ENCODE measurements at places on chromosomes 12 and 14.

DNA sequence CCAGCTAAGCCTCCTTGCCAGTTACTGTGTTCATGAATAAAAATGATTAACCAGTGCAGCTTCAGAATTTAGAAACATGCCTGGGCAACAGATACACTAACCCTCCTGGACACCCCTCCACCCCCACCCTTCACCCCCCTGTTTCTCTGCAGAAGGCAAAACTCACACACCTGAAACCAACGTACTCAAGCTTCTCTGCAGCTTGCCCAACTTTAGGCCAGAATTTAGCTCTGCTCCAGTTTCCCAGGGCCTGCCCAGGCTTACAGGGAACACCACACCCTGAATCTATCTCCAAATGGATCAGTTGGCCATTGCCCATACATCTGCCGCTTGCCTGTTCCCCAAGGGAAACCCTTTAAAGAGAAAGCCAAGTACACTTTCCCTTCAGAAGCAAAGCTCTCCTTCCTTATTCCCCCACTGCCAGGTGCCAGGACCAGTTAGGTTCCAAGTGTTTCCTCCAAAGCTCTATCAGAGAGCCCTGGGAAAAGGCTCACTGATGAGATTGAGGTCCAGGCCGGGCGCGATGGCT lies 1.8 kb upstream of the SPPL3 start:
- DNase-seq, result no peak

- DNase-seq, result no peak
These were observed 113.6 kb downstream of the NUAK1 start for GRCh38 chr12:106025129-106025528.

GRCh38 chr12:65779091-65779642 lies 45.1 kb upstream of the HMGA2 start:
- DNase-seq, result no peak

GRCh38 chr12:84638811-84639368 lies 273.7 kb downstream of the SLC6A15 start:
- DNase-seq, result no peak

DNA sequence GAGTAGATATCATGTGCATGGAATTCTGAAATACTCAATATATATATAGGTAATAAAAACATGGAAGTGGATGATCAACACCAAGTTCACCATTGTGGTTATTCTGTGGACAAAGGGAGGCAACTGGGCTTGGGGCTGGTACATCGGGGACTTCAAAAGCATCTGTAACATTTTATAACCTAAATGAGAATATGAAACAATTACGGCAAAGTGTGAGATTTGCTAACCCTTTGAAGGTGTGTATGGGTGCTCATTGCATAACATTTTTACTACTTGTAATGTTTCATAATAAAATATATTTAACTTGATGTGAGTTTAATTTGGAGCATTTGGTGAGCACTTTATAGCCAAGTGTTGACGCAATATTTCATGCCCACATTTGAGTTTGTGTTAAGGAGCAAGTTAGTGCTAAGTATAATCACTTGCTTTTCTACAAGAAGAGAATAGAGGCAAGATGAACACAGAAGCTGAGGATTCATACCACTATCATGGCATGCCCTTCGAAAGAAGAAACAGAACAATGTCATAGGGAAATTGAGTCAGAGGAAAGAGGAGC lies 109.3 kb downstream of the NTN4 start:
- no peak for DNase-seq

- DNase-seq, result no peak
These were observed 31.6 kb downstream of the AK7 start for GRCh38 chr14:96423446-96424108.

- DNase-seq, result no peak
These were observed 95.1 kb downstream of the CAND1 start for GRCh38 chr12:67364228-67364627.

Data from SK-N-DZ (cell line).